NCI-H774 (cell line): ENCODE measurements at places on chromosomes 1 and 21.

DNA sequence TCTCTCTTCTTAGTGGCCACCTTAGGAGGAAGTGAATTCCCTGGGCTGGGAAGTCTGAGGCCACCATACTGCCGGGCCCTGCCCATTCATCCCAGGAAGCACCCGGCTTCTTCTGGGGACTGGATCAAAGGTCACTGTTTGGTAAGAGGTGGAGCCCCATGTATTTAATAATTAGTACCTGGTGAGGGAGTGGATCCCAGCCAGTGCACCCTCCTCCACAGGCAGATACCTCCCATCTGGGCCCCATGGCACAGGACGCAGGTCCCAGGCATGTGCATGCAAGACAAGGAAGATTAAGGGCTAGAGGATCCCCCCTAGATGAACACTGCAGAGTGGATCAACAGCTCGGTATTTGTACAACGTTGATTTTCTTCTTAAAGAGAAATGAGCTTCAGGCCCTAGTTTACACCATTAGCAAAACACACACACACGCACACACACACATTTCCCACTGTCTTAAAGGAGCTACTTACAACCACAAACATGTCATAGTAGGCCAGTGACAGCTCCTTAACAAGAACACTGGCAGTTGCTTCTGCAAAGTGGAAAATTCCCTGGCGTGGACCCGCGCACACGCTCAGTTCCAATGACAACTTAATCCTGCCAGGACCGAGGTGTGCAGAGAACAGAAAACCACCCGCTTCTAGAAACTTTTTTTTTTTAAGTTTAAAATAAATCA, 90.7 kb downstream of the MRPL37 start:
- DNase-seq = no peak

DNA sequence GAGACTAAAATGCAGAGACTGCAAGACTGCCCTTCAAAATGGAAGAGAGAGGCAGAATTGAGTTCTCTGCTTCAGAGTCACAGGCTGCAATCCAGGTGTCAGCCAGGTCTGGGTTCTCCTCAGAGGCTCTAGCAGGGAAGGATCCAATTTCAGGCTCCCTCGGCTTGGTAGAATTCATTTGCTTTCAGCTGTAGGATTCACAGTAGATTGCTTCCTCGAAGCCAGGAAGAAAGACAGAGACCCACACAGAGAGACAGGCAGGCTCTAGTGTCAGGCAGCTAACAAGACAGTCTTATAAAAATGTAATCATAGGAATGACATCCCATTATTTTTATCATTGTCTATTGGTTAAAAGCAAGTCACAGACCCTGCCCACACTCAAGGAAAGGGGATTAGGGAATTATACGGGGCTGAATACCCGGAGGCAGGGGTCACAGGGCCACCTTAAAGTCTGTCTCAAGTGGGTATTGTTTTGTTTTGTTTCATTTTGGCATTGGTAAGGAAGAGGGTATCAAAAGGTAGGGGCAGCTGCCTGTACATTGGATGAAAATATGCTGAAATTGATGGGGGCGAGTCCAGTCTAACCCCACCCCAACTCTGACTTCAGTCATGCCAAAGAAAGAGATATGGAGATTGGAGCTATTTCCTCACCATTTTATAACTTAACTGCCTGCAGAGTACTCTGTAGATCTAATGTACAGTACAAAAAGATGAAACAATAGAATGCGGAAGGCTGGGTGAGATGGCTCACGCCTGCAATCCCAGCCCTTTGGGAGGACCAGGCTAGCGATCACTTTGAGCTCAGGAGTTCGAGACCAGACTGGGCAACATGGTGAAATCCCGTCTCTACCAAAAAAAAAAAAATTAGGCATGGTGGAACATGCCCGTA, 9.5 kb upstream of the TBCE start:
- no peak for DNase-seq

DNA sequence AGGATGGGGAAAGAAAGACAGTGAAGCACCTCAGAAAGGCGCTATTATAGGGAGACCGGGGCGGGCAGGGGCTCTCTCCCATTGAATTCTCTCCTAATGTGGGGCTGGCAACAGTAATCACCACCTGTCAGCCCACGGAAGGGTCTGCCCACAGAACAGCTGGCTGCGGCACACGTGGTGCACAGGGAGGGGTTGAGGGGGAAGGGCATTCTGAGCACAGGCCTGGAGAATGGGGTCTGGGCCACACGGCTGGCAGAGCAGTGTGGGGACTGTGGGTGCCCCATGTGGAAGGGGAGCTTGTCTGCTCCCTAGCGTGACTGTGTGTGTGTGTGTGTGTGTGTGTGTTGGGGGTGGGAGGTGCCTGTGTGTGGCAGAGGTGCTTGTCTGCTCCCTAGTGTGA, 4.1 kb downstream of the OLFML3 start:
- DNase-seq = no peak

DNA sequence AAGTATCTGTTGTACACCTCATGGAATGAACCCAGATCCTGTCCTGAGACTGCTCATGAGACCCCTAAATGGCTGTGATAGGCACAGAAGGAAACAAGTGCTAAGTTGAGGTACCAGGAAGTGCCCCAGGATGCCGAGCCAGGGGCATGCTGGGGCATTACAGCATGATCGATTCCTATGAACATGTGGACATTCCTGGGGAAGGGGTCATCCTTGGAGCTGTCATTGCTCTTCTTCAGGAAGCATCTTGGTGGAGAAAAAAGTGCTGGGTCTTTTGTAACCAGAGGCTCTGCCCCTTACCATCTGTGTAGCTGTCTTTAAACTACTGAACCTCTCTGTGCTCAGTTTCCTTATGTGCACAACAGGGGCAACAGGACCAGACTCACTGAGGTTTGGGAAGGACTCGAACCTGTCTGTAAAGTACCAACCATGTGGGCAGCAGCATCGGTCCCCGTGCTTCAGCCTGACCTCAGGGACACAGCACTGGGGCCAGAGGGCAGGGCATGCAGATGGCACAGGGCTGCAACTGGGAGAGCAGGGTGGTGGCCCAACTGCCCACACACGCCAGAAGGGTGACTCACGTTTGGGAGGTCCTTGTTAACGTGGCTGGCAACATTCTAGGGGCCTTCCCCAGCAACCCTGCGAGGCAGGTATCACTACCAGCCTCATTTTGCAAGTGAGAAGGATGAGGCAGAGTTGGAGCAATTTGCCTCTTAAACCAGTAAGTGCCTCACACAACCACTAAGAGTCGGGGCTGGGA, 142.3 kb upstream of the EDN2 start:
- DNase-seq = no peak

GRCh38 chr1:19182223-19182622, 27.8 kb downstream of the UBR4 start:
- DNase-seq = no peak

DNA sequence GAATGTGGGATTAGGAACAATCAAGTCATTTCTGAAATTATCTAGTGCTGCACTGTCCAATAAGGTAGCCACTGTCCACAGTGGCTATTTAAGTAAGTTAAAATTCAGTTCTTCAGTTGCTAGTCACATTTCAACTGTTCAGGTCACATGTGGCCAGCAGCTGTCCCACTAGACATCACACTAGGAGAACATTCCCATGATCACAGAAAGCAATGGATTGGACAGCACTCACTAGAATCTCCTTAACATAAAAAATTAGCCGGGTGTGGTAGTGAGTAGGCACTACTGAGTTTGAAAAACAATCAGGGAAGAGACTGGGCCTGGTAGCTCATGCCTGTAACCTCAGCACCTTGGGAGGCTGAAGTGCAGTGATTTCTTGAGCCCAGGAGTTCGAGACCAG, 33.6 kb downstream of the NUP133 start:
- no peak for DNase-seq

DNA sequence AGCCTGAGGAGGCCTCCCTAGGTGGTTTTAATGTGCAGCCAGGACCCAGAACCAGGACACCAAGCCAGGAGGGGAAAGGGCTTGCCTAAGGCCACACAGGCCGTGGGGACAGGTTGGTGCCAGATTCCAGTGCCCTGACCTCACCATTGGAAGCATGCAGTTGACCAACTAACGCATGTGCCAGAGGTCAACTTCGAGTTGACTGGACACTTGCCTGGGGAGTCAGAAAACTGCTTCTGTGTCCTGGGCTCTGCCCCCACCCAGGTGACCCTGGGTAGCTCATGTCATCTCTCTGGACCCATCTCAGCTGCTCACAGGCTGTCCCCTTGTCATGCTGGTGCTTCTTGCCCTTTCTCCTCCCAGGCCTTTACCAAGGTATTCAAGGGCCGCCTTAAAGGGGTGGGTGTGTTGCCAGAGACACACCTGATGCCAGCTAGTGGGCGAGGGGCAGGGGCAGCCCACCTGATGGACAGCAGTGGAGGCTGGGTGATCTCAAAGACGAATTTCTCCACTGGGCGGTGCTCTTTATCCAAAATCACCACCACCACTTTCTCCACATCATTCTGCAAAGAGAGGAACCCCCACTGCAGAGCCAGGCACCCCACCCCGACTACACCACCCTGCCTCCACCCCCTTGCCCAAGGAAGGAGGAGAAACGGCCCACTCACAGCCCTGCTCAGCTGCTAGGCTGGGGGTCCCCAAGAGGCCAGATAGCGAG, 4.4 kb downstream of the MAD2L2 start:
- no peak for DNase-seq

GRCh38 chr1:183075861-183076260, 52.6 kb downstream of the LAMC1 start:
- DNase-seq = no peak

GRCh38 chr1:168567007-168567406, 9.4 kb upstream of the XCL1 start:
- DNase-seq = no peak

- no peak for DNase-seq
Observed at GRCh38 chr1:211574705-211575104, 4.3 kb downstream of the SLC30A1 start.

- DNase-seq = no peak
Observed at GRCh38 chr1:44208226-44208625, 5.0 kb upstream of the DMAP1 start.
